Vagina (tissue), 2 donors: ENCODE measurements at places on chromosomes 12 and 14.

DNA sequence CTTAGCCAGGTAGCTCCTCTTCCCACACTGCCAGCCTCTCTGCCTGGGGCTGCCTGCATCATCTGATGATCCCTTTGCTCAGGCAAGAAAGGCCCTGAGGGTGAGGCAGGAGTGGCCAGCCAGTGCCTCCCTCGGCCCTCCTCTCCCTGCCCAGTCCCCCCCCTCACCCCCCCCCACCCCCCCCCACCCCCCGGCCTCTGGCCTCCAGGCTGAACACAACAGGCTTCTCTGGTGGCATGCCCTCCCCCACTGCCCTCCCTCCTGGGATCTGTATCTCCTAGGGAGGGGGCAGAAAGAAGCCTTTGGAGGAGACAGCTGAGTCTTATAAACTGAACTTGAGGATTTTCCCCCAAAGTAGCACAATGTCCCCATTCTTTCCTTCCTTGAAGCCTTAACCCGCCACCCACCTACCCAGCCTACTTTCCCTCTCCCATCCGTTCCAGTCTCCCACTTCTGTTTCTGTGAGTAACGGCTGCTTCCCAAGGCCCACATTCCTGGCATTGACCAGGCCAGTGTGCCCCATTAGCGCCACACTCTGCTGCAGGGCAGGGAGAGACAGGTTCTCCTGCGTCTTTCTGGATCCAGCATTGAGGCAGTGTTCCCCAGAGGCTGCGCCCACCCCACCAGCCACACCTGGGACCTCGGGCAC, 82.1 kb downstream of the B4GALNT3 start:
- DNase-seq = no peak

- no peak for DNase-seq
Measured at GRCh38 chr12:5884866-5885265, 60.2 kb downstream of the ANO2 start.

DNA sequence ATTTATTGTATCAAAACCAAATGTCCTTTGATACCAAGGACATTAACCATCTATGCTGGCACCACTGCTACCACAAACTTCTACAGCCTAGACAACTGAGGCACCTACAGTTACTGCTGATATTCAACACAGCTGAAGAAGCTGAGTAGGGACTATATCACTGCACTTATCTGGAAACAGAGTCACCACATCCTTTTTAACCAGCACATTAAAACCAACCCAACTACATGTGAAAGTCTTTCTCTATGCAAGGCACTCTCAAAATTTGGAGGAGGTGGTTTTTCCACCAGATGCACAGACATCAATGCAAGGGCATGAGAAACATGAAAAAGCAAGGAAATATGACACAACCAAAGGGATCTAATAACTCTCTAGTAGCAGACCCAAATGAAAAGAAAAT, 7.7 kb upstream of the SFSWAP start:
- DNase-seq = no peak

GRCh38 chr12:116222358-116222757, 55.1 kb downstream of the MED13L start:
- DNase-seq = no peak

GRCh38 chr14:53539489-53540126, 386.5 kb upstream of the DDHD1 start:
- no peak for DNase-seq
